Pericardium fibroblast (primary cell): ENCODE measurements at places on chromosomes 2 and 18. TPM values are rescaled to one million over a fixed set of nuclear protein-coding genes. Genes with fewer than 3 reads are reported as not detected.

Gene PROC
- 0.35 TPM in 1 of 2 replicates, not detected in the other for total RNA-seq

Gene PKDCC
- 134 and 207 TPM in 2 replicates for total RNA-seq

Gene CD28
- total RNA-seq: 0.12 TPM in 1 of 2 replicates, not detected in the other

Gene RIT2
- total RNA-seq: not detected in 2 replicates

Gene LOXHD1
- total RNA-seq: not detected in 2 replicates
